ENCODE measurements at places on chromosomes 3 and 15.

DNA sequence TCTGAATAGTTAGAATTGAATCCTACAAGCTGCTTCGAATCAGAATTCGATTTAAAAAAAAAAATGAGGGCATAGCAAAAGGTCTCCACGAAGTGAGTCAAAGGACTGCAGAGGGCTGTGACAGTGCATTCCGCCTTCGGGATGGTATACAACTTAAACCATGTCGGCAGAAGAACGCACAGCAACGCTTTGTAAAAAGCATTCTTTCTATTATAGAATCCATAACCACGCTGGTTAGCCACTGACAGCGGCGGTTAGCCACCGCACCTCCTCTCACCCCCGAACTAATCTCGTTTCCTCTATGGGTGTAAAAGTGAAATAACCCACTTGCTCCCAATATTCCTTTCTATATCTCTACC, 664 bp upstream of the PIK3CA start:
- no peaks in the 10 kb centered on the region for H3K27me3 ChIP-seq
- H3K27ac ChIP-seq = peak overlapping the region; percentile 56
- DNase-seq = no peak
- peak overlapping the region; percentile 97 for H3K4me3 ChIP-seq
- H3K4me1 ChIP-seq = peaks cover 8% of the 10 kb centered on the region
- peaks cover 6% of the 10 kb centered on the region for H3K36me3 ChIP-seq

DNA sequence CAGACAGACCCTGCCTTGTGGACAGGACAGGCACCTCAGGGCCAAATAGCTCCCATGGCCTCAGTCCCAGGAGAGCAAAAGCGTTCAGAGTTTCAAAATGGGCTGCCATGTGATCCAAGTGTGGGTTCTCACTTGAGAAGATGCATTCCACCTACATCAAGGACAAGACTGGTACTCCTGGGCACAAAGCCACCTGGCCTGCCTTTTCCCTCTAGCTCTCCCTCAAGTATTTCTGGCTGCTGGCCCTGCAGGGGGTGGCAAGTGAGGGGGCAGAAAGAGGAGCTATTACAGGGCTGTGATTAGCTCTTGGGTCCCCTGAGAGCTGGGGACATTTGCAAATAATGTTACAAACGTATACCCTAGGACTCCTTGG, 6.5 kb upstream of the COL7A1 start:
- H3K27ac ChIP-seq = no peak overlapping the region
- H3K4me3 ChIP-seq = no peak overlapping the region
- H3K27me3 ChIP-seq = no peaks in the 10 kb centered on the region
- peaks cover 46% of the 10 kb centered on the region for H3K4me1 ChIP-seq

- H3K4me1 ChIP-seq = peaks cover 23% of the 10 kb centered on the region
- no peak for DNase-seq
- no peak overlapping the region for H3K4me3 ChIP-seq
- H3K36me3 ChIP-seq = no peaks in the 10 kb centered on the region
Measured at GRCh38 chr15:52004806-52005205, 14.2 kb upstream of the MAPK6 start.

- H3K27me3 ChIP-seq = no peaks in the 10 kb centered on the region
- no peak overlapping the region for H3K27ac ChIP-seq
- H3K4me1 ChIP-seq = no peaks in the 10 kb centered on the region
- H3K4me3 ChIP-seq = no peak overlapping the region
Measured at GRCh38 chr3:148962513-148962912, 28.8 kb upstream of the GYG1 start.

GRCh38 chr3:119350114-119350513, 55.9 kb downstream of the ARHGAP31 start:
- H3K27ac ChIP-seq = peak overlapping the region; percentile 11
- no peaks in the 10 kb centered on the region for H3K27me3 ChIP-seq
- H3K4me1 ChIP-seq = peaks cover 60% of the 10 kb centered on the region
- DNase-seq = peak; percentile 21
- peaks cover 3% of the 10 kb centered on the region for H3K36me3 ChIP-seq

DNA sequence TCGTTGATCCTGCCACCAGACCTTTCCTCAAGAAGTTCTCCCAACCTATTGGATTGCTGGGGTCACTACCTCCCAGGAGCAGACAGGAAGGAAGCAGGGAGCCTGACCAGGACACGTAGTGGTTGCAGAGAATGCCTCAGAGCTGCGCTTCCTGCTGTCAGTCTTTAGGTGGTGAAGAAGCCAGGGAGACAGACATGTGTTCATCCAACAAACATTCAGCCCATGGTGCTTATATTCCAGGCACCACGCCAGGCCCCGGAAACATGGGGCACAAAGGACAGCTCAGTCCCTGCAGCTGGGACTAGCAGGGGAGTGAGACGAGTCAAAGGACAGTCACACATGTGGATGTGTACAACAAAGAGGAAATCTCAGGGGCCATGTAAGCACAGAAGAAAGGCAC, 26.0 kb upstream of the CORO2B start:
- H3K27me3 ChIP-seq = no peaks in the 10 kb centered on the region
- no peaks in the 10 kb centered on the region for H3K36me3 ChIP-seq
- H3K27ac ChIP-seq = no peak overlapping the region
- DNase-seq = peak; percentile 33

GRCh38 chr3:81443457-81443782, 318.0 kb downstream of the GBE1 start:
- H3K27me3 ChIP-seq = no peaks in the 10 kb centered on the region
- H3K36me3 ChIP-seq = no peaks in the 10 kb centered on the region
- no peak overlapping the region for H3K27ac ChIP-seq
- no peak for DNase-seq

DNA sequence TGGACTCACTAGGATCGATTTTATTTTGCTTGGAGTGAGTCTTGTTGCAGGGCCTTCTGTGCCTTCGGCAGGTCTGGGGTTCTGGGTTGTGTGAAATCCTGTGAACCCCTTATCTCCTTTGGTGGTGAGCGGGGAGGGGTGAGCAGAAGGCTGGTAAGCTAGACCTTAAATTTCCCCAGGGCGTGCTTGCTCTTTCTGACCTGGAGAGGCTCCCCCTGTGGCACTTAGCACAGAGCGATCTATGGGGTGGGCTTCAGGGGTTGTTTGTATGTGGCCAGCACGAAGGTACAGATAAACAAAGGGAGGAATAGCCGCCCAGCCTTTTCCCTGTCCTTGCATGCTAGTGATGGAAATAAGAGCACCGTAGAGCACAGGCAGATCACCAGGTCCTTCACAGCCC, 11.8 kb downstream of the CACNA2D3 start:
- no peak overlapping the region for H3K27ac ChIP-seq
- no peak overlapping the region for H3K4me3 ChIP-seq
- no peak for DNase-seq
- no peaks in the 10 kb centered on the region for H3K27me3 ChIP-seq
- H3K36me3 ChIP-seq = no peaks in the 10 kb centered on the region

- H3K36me3 ChIP-seq = no peaks in the 10 kb centered on the region
- no peak for DNase-seq
- H3K27me3 ChIP-seq = no peaks in the 10 kb centered on the region
- no peak overlapping the region for H3K4me3 ChIP-seq
- H3K4me1 ChIP-seq = no peaks in the 10 kb centered on the region
- H3K27ac ChIP-seq = no peak overlapping the region
Measured at GRCh38 chr3:39350714-39351113, 21.2 kb downstream of the CCR8 start.

- no peak overlapping the region for H3K4me3 ChIP-seq
- no peak overlapping the region for H3K27ac ChIP-seq
- H3K4me1 ChIP-seq = no peaks in the 10 kb centered on the region
Measured at GRCh38 chr3:197889204-197889930, 60.6 kb upstream of the RPL35A start.

- peaks cover 39% of the 10 kb centered on the region for H3K36me3 ChIP-seq
- DNase-seq = no peak
- H3K27ac ChIP-seq = peak overlapping the region; percentile 3
Measured at GRCh38 chr3:196274585-196274984, 12.9 kb downstream of the PCYT1A start.
